ENCODE measurements at places on chromosomes 5 and 9.

- DNase-seq, result no peak
These were observed at the start of gene CERCAM for GRCh38 chr9:128420651-128421481. Gene CERCAM (plus strand): TSS chr9:128420857. CDS start chr9:128420878, 21 bp downstream.

GRCh38 chr5:93433422-93433821, 147.6 kb downstream of the NR2F1-AS1 start:
- DNase-seq, result no peak

DNA sequence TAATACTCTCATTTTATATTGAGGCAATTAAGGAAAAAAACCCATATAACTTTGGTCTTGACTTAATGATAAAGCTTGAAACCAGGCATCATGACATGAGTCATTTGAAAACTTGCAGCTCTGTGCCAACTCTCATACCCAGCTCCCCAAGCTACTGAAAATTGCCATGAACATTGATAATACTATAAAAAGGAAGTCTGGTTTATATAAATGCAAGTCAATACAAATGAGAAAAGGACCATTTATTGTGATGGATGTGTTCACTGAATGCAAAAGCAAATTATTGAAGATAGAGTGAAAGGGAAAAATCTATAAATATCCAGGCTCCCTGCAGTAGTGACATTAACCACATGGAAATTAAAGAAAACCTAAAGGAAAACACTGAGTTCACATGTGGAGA, 116.3 kb downstream of the DEPDC1B start:
- no peak for DNase-seq

GRCh38 chr5:42005561-42006153, 80.6 kb downstream of the FBXO4 start:
- no peak for DNase-seq

DNA sequence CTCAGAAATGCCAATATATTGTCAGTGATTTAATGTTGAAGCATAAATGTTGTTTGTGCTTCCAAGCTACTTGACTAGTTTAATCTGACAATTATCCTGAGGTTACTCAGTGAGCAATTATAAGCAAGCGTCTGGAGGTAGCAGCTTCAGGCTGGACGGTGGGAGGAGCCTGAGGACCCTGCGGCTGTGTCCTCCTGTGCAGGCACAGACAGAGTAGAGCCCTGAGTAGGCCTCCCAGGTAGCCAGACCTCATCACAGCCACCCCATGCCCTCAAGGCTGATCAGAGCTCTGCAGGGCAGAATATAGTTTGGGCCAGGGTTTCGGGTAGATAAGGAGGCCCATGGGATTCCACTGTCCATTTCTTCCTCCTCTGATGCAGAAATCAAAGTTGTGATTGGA, 153.6 kb downstream of the DRD1 start:
- DNase-seq, result no peak

DNA sequence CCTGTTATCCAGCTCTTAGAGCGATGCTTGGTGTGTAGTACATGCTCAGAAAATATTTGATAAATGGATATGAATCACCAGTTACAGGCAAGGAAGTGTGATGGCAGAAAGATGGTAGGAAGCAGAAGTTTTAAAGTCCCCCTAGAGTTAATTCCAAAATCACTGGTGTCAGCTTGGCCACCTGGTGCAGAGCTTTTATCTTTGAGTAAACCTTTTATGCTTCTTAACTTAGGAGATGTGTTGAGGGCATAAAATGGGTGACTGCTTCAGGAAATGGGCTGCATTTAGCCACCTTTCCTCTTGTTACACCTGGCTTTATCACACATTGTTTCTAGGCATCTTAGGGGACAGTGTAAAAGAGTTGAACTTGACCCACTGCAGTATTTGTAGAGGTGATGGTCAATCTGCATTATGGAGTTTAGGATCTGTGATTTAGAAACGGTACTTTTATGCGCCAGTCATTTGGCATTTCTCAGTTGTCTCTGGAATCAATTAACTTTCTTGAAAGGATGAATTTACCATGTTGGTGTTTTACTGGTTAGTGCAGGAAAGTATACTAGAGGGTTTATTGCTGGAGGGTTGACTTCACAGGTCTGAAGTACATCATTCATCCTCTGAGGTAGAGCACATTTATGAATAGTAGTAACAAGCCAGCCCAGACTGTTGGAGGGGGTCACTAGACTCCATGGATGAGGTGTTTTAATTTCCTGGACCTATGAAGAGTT, 7.5 kb upstream of the FAM120AOS start:
- DNase-seq, result no peak
